ENCODE measurements at places on chromosomes 1 and 21.
A peak's percentile ranks its signal among the peaks of the same experiment; 100 is the strongest.

DNA sequence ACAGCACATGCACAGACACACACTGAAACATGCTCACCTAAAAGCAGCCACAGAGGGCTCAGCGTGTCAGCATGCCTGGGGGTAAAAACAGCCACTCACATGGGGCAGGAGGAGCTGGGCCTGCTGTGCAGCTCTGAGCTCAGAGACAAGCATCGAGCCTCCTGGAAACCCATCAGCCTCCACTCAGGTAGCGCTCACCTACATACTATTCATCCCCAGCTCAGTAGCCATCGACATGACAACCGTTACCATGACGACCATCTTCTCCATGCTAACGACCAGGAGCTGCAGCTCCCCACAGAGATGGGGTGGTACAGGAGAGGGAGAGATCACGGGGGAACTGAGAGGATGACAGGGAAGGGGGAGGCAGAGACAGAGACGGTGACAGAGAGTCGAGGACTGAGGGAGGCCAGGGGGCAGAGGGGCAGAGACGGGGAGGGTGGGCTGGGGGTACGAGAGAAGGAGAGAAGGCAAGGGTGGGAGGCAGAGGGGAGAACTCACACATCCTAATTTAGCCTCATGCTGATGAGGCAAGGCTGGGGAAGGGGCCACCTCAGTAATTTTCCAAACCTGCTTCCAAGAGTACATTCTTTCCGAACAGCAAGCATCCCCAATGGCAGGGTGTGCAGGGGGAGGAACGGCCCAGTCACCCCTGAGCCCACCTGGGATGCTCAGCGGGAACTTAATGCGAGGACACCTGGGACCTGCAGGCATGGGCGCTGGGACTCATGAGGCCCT lies 28.4 kb downstream of the SDC3 start:
- DNase-seq = peak; percentile 24

- no peak for DNase-seq
Observed at GRCh38 chr1:182603646-182604174, 479 bp downstream of the RGS16 start.

- no peak for DNase-seq
Observed at GRCh38 chr1:19640363-19641316, 3.5 kb upstream of the NBL1 start.

DNA sequence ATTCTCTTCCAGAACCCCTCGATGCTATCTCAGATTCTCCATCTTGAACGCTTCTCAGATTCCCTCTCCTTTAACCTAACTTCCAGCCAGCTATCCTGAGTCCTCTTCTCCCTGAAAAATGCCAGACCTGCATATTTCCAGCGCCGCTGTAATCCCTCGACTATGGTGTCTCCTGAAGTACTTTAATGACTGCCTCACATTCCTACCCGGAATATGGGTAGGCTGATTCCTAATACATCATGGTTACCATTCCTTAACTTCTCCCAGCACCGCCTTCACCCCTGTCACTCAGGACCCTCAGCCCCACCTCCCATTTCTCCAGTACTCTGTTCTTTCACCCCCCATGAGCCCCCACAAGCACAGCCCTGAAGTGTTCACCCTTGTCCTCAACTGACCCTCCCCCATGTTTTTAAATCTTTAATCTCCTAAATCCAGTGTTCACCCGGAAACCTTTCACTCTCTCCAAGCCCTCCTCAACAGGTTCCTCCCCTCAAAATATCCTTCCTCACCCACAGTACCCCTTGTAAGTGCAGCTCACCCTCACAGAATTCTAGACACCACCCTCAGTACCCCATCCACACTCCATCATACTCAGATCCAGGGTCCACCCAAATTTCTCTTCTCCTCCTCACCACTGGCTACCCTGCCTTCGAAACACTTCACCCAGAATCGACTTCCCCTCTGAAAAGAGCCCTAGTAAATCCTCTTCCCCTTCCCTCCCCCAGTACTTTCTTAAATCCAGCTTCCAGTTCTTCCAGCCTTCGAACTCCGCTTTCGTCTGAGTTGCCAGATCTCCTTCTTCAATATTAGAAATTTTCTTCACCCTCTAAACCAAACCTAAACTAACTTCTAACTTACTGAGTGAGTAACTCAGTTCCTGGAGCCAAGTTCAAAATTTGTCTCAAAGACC lies 922 bp downstream of the CPT2 start:
- DNase-seq = no peak

GRCh38 chr1:23422941-23423340 lies 1.6 kb downstream of the TCEA3 start:
- no peak for DNase-seq

DNA sequence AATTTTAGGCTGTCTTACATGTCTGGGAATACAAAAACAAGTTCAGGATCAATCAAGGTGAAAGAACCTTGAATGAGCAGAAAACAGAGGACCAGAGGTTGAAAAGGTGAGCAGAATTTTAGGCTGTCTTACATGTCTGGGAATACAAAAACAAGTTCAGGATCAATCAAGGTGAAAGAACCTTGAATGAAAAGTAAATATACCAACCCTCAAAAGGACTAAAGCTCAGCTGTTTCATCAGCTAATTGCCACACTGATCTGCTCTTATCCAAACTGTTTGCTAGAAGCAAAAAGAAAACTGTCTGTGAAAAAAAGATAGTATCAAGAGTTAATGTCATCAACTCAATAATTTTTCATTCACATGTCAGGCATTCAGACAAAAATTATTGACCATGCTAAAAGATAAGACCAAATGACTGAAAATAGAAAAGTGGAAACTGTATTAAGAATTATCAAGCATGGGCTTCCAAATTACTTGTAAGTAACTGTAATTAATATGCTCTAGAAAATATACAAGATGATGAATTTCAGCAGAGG lies 69.2 kb downstream of the LTN1 start:
- no peak for DNase-seq

- no peak for DNase-seq
Observed at GRCh38 chr21:36403713-36404112, 18.5 kb downstream of the CHAF1B start.

GRCh38 chr1:155186794-155187455 lies 13.3 kb downstream of the TRIM46 start:
- DNase-seq = no peak
